Fibroblast of lung (primary cell): ENCODE measurements at places on chromosomes 1 and 21. TPM values are rescaled to one million over a fixed set of nuclear protein-coding genes. Genes with fewer than 3 reads are reported as not detected.

- DNase-seq, result no peak
These were observed 90.0 kb downstream of the SELENOF start for GRCh38 chr1:86823821-86824500.

DNA sequence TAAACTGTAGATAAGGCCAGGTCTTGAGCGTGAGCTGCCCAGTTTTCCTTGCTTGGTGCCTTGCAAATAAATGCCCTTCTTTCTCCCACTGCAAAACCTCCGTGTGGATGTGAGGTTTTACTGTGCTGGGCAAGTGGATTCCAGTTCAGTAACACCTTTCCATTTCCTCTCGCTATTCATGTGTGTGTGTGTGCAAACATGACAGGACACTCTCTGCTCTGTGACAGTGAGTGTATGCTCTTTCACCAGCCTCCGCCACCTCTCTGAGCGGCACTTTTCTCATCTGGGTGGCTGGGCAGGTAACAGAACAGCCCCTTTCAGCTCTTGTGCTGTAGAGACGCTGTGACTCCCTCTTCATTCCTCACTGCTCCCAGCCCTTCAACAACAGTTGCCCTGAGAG is 23.9 kb downstream of the CNIH3 start:
- DNase-seq, result no peak

The PCAT6 gene
- 0.50 and 0.51 TPM in 2 replicates for total RNA-seq

The ATP1A4 gene
- total RNA-seq, result 0.26 TPM in 1 of 2 replicates, not detected in the other

GRCh38 chr1:67889953-67890567 is 56.8 kb upstream of the GNG12 start:
- DNase-seq, result peak; percentile 86

GRCh38 chr1:13871886-13872285 is 171.9 kb downstream of the PRDM2 start:
- no peak for DNase-seq

The ACTN2 gene
- total RNA-seq, result under 0.01 and 0.17 TPM in 2 replicates

The ANGPTL7 gene
- total RNA-seq, result 1.5 and 10.3 TPM in 2 replicates

The HES2 gene
- 0.26 and 0.50 TPM in 2 replicates for total RNA-seq

- DNase-seq, result peak; percentile 34
These were observed 47.0 kb downstream of the MRPL39 start for GRCh38 chr21:25560271-25560685.

The CALML6 gene
- under 0.01 and 0.17 TPM in 2 replicates for total RNA-seq

The IL20 gene
- not detected in 2 replicates for total RNA-seq

DNA sequence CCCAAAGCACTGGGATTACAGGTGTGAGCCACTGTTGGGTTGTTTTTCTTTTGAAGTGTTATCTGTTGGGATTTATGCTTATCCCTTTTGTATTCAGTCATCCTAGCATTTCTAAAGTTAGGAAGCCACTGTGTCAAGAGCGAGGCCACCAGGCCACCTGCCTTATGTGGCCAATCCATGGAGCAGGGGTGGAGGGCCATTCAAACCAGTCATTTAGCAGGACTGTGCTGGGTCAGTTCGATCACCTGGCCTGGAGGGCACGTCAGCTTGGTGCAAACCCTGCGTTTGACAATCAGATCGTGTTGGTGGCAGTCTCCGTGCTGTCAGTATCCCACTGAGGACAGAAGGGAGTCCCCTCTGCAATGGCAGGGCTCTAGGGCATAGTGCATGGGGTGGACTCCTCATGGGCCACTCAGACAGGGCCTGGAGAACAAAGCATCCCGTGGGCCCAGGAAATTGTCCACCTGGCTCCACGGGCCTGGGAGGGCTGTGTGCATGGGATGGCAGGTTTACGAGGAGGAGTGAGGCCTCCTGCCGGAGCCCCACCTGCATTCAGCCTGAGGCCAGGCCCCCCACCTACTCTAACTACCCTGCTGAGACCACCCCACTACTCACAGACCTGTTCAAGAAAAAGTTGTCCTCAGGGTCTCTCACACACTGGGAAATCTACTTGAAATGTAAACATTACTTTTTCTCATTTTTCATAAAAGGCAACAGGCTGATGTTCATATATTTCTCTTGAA is 242.3 kb downstream of the SDCCAG8 start:
- no peak for DNase-seq

The DNASE2B gene
- total RNA-seq, result not detected in 2 replicates

DNA sequence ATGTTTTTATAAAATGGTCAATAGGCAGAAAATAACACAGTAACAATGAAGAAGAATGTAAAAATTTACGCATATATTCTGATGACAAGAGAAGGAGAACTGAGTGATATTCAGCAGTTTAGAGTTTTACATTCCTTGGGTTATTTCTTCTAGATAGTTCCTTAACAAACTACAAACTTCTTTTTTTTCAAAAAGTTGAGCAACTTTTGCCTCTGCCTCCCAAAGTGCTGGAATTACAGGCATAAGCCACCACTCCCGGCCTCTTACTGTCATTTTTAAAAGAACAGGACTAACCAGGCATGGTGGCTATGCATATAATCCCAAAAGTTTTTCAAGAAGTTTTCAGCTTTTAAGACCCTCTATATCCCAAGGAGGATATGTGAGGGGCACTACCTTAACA is 32.9 kb downstream of the ARNT start:
- DNase-seq, result no peak
